ENCODE measurements at places on chromosomes 2 and 18. TPM values are rescaled to one million over a fixed set of nuclear protein-coding genes. Genes with fewer than 3 reads are reported as not detected.

GRCh38 chr2:68727683-68728375 lies 6.8 kb upstream of the ARHGAP25 start:
- no peak overlapping the region for H3K27ac ChIP-seq
- no peaks in the 10 kb centered on the region for H3K27me3 ChIP-seq
- no peak overlapping the region for H3K4me3 ChIP-seq
- no peaks in the 10 kb centered on the region for H3K36me3 ChIP-seq
- DNase-seq = no peak

GRCh38 chr18:77054606-77055428 lies 77.8 kb downstream of the MBP start:
- peaks cover 58% of the 10 kb centered on the region for H3K4me1 ChIP-seq
- peak overlapping the region; percentile 80 for H3K27ac ChIP-seq
- DNase-seq = peak; percentile 81
- no peak overlapping the region for H3K4me3 ChIP-seq
- no peaks in the 10 kb centered on the region for H3K27me3 ChIP-seq

GRCh38 chr2:96788442-96789244 lies 27.4 kb upstream of the CNNM3 start:
- DNase-seq = peak; percentile 70
- H3K4me3 ChIP-seq = peak overlapping the region; percentile 45
- no peaks in the 10 kb centered on the region for H3K27me3 ChIP-seq
- H3K4me1 ChIP-seq = peaks cover 25% of the 10 kb centered on the region

DNA sequence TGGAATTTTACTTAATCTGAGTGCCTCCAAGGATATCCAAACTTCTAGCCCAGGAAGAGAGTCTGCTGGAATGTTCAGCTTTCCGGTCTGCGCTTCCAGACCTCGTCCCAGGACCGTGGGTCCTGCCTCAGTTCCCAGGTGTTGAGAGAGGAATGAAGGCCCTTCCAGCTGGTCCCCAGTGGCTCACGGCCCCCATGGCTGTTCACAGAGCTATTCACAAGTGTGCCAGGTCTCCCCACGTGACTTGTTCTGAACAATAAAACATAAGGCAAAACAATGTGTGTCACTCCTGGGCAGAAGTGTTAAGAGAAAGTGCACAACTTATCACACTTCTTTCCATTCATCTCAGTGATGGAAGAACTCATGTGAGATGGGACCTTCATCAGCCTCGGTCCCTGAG lies 20.1 kb upstream of the TEX51 start:
- no peaks in the 10 kb centered on the region for H3K27me3 ChIP-seq
- H3K36me3 ChIP-seq = no peaks in the 10 kb centered on the region
- no peak overlapping the region for H3K27ac ChIP-seq
- no peak overlapping the region for H3K4me3 ChIP-seq
- H3K4me1 ChIP-seq = no peaks in the 10 kb centered on the region

- no peaks in the 10 kb centered on the region for H3K4me1 ChIP-seq
- H3K36me3 ChIP-seq = no peaks in the 10 kb centered on the region
- H3K4me3 ChIP-seq = no peak overlapping the region
- H3K27me3 ChIP-seq = peaks cover 3% of the 10 kb centered on the region
- no peak for DNase-seq
- H3K27ac ChIP-seq = no peak overlapping the region
These were observed 107.4 kb downstream of the PDCL3 start for GRCh38 chr2:100670232-100670631.

- DNase-seq = no peak
- H3K27ac ChIP-seq = no peak overlapping the region
- no peaks in the 10 kb centered on the region for H3K4me1 ChIP-seq
- H3K4me3 ChIP-seq = no peak overlapping the region
- H3K27me3 ChIP-seq = no peaks in the 10 kb centered on the region
These were observed 295.1 kb upstream of the RAB12 start for GRCh38 chr18:8314124-8314523.

DNA sequence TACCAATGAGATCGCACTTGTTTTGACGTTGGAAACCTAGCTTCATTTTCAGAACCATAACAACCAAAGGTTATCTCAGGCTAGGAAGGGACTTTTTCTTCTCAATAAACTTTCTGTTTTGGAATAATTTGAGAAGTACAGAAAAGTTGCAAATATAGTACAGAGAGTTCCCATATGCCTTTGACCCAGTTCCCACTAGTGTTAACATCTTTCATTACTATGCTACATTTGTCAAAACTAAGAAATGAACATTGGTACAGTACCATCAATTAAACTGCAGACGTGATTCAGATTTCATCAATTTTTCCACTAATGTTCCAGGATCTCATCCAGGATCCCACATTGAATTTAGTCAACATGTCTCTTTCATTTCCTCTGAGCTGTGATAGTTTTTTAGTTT lies 111.6 kb downstream of the ATL2 start:
- no peaks in the 10 kb centered on the region for H3K27me3 ChIP-seq
- H3K4me3 ChIP-seq = no peak overlapping the region
- no peaks in the 10 kb centered on the region for H3K4me1 ChIP-seq
- H3K36me3 ChIP-seq = no peaks in the 10 kb centered on the region

DNA sequence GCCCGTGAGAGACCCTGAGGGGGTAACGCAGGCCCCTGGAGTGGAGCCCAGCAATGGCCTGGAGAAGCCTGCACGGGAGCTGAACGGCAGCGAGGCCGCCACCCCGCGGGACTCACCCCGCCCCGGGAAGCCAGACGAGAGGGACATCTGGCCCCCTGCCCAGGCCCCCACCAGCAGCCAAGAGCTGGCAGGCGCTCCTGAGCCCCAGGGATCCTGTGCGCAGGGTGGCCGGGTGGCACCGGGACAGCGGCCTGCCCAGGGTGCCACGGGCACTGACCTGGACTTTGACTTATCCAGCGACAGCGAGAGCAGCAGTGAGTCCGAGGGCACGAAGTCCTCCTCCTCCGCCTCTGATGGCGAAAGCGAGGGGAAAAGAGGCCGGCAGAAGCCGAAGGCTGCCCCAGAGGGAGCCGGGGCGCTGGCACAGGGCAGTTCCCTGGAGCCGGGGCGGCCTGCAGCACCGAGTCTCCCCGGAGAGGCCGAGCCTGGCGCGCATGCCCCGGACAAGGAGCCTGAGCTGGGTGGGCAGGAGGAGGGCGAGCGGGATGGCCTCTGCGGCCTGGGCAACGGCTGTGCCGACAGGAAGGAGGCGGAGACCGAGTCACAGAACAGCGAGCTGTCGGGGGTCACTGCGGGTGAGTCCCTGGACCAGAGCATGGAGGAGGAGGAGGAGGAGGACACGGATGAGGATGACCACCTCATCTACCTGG lies 35.1 kb downstream of the CTDP1 start:
- H3K27me3 ChIP-seq = no peaks in the 10 kb centered on the region
- peaks cover 95% of the 10 kb centered on the region for H3K36me3 ChIP-seq
- no peak for DNase-seq
- H3K4me1 ChIP-seq = no peaks in the 10 kb centered on the region
- no peak overlapping the region for H3K27ac ChIP-seq
- no peak overlapping the region for H3K4me3 ChIP-seq

DNA sequence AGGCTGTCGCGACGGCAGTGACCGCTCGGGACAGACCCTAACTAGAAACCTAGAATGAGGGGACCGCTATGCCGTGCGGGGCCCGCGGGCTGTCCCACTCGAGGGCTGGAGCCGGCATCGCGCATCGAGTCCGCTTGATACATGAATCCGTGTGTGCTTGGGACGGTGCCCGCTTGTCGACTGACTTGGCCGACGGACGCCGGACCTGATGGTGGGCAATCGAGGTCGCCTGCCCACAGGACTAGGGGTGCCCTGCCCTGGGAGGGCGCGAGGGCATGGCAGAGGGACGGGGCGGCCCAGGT lies 749 bp upstream of the PTMA start:
- H3K4me1 ChIP-seq = peaks cover 23% of the 10 kb centered on the region
- peak overlapping the region; percentile 100 for H3K27ac ChIP-seq

GRCh38 chr2:239145106-239145505 lies 255.7 kb downstream of the HDAC4 start:
- H3K27me3 ChIP-seq = no peaks in the 10 kb centered on the region
- no peak for DNase-seq
- H3K36me3 ChIP-seq = peaks cover 90% of the 10 kb centered on the region

DNA sequence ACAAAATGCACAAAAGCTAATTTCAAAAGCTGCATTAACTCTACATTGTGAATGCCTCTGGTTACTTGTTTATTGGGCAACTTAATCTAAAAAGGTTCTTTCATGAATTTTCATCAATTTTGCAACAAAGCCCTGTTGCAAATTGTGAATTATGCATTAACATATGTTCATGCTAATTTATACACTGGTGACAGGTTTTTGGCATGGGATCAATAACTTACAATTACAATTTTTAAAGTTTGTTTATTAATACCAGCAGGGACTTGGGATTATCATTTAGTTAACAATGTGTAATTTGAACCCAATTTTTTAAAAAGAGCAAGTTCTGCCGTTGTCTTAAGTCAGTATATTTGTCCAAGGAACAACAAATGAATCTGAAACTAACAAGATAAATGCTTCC lies 183.6 kb downstream of the DCC start:
- no peaks in the 10 kb centered on the region for H3K27me3 ChIP-seq
- no peaks in the 10 kb centered on the region for H3K36me3 ChIP-seq
- H3K27ac ChIP-seq = no peak overlapping the region
- H3K4me1 ChIP-seq = no peaks in the 10 kb centered on the region
- no peak overlapping the region for H3K4me3 ChIP-seq

GRCh38 chr2:95300450-95300849 lies 3.3 kb downstream of the KCNIP3 start:
- H3K4me1 ChIP-seq = no peaks in the 10 kb centered on the region
- H3K27me3 ChIP-seq = peaks cover 8% of the 10 kb centered on the region
- DNase-seq = no peak
- no peaks in the 10 kb centered on the region for H3K36me3 ChIP-seq

GRCh38 chr2:224442071-224442967 lies 40.4 kb upstream of the FAM124B start:
- H3K36me3 ChIP-seq = no peaks in the 10 kb centered on the region

GRCh38 chr18:59704146-59704545 lies 6.9 kb upstream of the CCBE1 start:
- peaks cover 30% of the 10 kb centered on the region for H3K27me3 ChIP-seq
- no peak overlapping the region for H3K27ac ChIP-seq
- no peak for DNase-seq
- H3K4me3 ChIP-seq = no peak overlapping the region

DNA sequence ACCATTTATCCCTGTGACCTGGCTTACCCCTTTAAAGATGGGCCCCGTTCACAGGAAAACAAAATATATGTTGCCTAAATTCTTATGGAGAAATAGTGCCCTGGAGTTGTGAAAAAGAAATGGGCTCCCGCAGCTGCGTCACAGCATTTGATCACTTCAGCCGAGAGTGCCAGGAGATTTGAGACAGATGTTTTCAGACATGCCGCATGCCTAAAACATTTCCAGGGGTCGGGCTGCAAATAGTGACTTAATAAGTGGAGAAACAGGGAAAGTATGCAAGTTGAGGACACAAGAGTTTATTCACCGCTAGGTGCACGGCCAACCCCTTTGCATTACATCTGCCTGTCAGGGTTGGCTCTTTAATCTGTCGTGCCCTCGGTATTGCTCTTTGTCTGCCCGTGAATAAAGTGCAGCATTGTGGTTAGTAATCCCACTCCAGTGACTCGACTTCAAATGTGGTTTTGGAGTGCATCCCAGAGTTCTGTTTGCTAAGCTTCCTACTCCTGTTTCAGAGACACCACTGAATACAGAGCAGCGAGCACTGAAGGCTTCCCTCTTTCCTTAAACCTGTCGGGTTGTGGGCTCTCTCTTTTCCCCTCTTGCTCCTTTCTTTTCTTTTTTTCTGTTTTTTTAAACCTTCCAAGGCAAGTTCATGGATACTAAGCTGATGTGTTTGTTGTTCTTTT lies 187.5 kb downstream of the LTBP1 start:
- peak overlapping the region; percentile 13 for H3K4me3 ChIP-seq
- peaks cover 71% of the 10 kb centered on the region for H3K4me1 ChIP-seq
- H3K36me3 ChIP-seq = no peaks in the 10 kb centered on the region
- H3K27ac ChIP-seq = peak overlapping the region; percentile 89
- no peaks in the 10 kb centered on the region for H3K27me3 ChIP-seq

DNA sequence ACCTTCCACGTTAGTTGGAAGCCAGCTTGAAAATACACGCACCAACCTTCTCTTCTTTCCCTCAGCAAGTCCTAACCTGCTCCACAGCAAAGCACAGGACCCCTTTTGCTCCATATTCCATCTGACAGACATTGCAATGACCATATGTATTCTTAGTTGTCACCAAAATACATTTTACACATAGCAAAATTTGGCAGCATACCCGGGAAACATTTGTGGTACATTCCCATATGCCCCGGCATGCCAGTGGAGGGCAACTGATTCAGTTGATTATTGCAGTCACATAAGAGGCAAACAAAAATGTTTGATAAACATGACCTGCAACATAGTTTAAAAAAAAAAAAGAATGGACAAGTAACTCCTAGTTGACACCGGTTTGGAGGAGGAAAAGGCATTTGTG lies 202.1 kb upstream of the UBE2E3 start:
- H3K4me1 ChIP-seq = no peaks in the 10 kb centered on the region
- no peak for DNase-seq
- H3K27ac ChIP-seq = no peak overlapping the region
- no peaks in the 10 kb centered on the region for H3K27me3 ChIP-seq
- H3K36me3 ChIP-seq = no peaks in the 10 kb centered on the region
- no peak overlapping the region for H3K4me3 ChIP-seq

ITPRIPL1 gene
- total RNA-seq = 0.30 TPM

ANTXR1 gene
- 33.1 TPM for total RNA-seq

TSPYL6 gene
- total RNA-seq = not detected

NEB gene
- 1.8 TPM for total RNA-seq

TXNDC9 gene
- total RNA-seq = 26.4 TPM

ITM2C gene
- total RNA-seq = 24.4 TPM

ECEL1 gene
- total RNA-seq = 0.46 TPM

SERPINB12 gene
- total RNA-seq = not detected

LIMS4 gene
- total RNA-seq = 5.6 TPM

PLB1 gene
- 1.6 TPM for total RNA-seq

SOWAHC gene
- total RNA-seq = 1.7 TPM

SLC23A3 gene
- total RNA-seq = 1.4 TPM

All from heart right ventricle (tissue), 16 donors.